Cortex of kidney (tissue), 1 donor: ENCODE measurements at places on chromosomes 2 and 18.

DNA sequence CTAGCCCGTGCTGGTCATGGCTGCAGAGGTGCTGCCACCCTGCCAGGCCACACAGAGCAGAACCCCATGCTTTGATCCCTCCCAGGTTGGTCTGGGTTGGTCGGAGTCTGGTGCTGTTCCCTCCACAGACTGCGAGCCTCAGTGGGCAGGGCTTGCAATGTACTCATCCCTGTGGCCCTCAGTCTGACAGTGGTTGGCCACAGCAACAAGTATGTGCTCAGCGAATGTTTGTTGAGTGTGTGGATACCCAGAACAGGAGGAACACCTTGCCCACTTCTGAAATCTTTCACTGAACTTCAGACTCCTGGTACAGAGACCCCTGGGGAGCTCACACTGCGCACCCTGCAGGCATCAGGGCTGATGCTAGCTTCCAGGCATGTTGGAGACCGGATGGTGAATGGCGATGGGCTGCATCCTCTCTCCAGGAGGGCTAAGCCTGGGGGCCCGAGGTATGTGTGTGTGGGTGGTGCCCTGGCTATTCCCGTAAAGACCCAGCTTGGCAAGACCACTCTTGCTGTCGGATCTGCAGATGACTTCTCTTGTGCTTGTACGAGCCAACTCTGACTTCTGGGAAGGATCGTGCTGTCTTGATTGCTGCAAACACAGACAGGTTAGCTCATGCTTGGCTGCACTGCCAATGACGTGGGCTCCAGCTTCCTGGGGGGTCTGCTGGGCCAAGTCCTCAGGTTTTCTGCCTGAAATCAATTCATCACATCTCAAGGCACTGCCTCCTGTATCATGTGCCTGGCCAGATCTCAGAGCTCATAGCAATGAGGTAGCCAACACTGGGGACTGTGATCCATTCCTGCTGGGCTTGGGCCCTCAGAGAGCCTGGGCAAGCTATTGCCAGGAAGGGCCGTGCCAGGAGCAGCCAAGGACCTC, 43.7 kb downstream of the RHOB start:
- no peak for DNase-seq

GRCh38 chr2:72828840-72829507, 3.1 kb upstream of the EXOC6B start:
- DNase-seq, result no peak

DNA sequence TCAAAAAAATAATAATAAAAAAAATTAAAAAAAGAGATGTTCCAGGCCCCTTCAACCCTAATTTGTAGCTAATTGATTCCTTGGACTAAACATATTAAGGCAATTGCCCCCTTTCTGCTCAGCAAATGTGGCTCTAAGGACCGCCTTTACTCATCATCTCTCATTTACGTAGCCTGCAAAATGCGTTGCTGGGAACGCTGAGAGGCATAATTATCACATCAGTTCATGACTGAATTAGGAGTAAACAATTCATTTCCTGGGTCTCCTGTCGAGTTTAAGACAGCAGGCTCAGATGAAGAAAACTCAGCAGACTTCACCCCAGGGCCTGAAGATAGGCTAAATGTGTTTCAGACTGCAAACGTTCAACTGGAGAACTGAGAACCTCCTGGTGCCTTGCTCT, 413.5 kb downstream of the NBAS start:
- DNase-seq, result no peak

- no peak for DNase-seq
Observed at GRCh38 chr2:194591192-194591591, 1065.8 kb upstream of the SLC39A10 start.

GRCh38 chr2:136245211-136245610, 127.3 kb upstream of the CXCR4 start:
- DNase-seq, result no peak

GRCh38 chr2:226550801-226551200, 248.8 kb downstream of the IRS1 start:
- DNase-seq, result no peak

DNA sequence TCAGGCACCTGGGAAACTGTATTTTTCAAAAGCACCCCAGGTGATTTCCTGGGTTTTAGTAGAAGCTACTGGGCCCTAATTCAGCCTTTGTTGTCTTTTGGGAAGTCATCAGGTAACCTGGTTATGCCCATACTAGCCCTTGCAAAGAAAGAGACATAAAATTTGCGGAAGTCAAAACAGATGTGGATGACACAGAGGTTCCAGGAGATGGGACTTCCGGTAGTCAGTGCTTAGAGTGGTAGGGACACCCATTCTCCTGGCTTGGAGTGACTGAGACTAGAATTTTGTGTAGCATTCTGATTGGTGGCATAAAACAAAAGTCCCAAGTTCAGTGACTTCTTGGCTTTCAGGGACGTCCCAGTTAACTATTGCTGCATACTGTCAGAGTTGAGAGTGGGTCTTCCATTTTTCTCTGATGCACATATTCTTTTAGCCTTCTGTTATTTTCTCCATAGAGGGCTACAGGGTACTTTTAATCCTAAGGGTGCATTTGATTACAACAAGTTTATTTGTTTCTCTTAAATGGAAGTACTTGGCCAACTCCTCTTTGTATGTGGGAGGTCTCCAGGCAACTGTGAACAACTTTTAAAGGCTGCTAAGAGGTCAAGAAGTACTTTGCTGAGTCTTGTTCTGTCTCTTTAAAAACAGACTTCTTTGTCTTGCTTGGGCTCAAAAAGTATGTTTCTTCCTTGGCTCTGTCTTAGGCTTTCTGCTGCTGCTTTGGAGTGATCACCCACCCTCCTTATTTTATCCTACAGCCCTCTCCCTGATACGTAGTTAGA, 8.8 kb downstream of the NAB1 start:
- DNase-seq, result no peak

DNA sequence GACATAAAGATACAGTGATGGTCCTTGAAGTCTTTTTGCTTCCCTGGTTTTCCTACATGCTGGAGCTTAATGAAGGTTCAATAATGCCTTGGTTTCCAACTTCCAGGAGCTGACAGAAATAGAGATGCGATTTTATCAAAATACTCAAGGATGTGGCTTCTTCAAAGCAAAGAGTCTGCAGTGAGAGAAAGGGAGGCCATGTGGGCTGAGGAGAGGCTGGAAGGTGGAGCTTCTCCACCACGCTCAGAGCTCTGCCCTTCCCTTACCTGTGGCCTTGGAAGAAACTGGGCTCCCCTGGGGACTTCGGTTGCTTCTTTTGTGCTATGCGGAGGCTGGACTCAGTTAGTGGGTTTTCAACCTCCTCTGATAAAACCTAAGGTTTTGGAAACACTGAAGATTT, 175.0 kb upstream of the APCDD1 start:
- DNase-seq, result no peak

DNA sequence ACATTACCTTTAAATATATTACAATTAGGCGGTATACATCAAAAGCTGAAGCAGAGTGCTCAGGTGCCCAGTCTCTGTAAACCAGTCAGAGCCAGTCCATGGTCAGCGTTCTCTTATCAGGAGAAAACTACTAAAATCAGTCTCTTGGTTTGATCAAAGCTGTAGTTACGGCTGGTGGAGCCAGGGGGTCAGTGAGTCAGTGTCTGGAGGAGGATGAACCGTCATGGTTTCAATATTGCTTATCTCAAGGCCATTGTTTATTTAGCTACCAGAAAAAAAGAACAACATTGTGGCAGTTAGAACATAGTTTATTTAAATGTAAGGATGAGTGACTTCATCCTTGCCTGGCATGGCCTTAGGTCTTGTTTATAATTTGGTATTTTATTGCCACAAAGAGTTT, 71.3 kb upstream of the NYAP2 start:
- DNase-seq, result no peak

DNA sequence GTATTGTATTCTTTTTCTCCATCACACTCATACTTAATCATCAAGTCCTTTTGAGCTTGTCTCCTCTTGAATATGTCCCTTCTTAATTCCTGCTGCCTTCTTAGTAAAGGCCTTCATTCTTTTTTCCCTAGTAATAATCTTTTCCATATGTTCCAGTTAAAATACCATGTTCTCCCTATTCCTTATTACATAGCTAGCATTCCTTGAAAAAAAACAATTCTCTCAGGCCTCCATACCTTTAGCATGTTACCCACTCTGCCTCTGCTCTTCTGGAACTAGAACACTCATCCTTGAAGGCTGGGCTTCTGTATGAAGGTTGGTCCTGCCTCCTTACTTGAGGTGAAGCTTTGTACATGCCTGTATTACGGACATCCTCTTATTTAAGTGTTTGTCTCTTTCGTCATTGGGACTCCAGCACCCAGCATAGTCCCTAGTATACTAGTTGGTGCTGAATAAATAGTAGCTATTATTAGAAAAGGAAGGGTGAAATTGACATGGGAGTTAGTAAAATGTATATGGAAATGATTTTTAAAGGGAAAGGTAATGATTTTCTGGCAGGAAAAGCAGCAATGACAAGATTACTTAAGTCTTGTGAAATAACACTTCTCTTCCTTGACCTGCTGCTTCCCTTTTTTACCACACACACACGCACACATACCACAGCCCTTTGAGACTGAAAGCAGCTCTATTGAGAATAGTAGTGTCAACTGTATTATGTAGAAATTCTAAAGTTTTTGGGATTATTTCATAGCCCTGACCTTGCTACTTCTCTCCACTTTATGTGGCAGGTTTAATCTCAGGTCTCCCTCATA, 45.6 kb downstream of the REL start:
- DNase-seq, result no peak

GRCh38 chr2:57821088-57821487, 225.5 kb upstream of the VRK2 start:
- DNase-seq, result no peak

GRCh38 chr2:46988230-46988629, 72.6 kb upstream of the MCFD2 start:
- DNase-seq, result no peak

DNA sequence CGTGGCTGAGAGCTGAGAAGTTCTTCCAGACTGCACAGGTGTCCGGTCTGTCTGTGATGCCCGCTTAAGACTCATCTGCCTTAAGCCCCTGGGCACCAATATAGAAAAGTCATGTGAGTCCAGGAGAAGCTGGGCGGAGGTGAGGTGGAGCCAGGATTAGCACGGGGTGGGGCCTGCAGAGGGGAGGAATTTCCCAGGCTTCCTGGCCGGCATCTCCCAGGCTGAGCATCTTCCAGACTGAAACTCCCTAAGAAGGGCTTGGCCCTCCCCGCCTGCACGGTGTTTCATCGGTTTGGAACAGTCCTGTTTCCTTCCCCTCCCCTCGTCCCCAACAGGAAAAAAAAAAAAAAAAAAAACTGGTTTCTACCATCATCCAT, 270.3 kb downstream of the ATAD2B start:
- DNase-seq, result no peak

DNA sequence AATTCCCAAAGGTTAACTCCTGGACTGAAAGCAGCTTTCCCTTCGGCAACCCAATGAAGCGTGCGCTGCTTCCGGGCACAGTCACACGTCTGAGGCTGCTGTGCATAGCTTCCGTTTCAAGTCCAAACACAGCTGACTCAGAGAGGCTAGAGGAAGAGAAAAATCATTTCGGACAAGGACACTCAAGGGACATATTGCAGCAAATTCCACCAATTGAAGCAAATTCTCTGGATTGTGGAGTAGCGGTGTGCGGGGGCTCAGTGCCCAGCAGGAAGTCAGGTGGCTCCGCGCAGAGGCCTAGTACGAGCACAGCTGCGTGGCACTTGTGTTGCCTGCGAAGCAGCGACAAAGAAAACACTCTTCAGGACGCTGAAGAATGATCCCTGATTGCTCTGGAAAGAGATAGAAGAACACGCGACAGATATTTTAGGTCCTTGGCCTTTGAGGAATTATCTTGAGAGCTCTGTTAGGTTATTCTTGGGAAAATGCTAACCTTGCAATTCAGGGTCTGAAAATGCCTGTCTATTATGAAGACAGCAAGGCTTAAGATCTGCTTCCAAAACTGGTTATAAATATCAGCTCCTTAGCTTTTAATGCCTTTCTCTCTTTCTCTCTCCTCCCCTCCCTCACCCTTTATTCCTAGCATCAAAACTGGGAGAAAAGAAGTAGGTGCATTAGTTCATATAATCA, 352.6 kb upstream of the DLGAP1 start:
- no peak for DNase-seq

DNA sequence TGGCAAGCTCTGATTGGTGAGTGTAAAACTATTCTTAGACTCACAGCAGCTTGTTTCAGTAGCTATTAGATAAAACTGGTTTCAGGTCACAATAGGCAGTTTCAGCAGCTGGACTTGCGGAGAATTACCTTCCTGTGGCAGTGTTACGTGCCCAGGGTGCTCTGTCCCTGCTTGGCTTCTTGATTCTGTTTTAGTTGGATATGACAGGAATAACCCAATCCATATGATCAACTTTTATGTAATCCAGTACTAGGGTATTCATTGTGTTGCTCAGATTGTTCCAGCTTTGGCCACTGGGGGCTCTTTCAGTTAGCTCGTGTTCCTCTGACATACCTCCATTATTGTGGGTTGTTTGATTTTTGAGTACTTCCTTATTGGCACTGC, 43.1 kb downstream of the INPP4A start:
- DNase-seq, result no peak

DNA sequence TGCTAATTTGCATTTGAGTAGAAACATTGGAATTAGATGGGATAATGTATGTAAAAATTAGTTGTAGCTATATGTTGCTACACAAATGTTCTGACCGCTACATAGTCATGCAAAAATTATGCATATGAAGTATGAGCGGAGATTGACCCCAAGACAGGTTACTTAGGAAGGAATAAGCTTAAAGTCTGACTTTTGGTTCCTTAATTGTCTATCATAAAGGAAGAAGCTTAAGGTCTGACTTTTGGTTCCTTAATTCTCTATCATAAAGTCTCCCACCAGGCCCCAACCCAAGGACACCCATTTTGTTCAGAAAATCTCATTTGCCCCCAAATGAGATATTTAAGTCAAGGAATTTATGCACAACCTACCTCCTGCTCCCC, 106.5 kb downstream of the EVA1A start:
- DNase-seq, result no peak

- DNase-seq, result no peak
Observed at GRCh38 chr2:162070228-162070936, 3.6 kb downstream of the DPP4 start.

DNA sequence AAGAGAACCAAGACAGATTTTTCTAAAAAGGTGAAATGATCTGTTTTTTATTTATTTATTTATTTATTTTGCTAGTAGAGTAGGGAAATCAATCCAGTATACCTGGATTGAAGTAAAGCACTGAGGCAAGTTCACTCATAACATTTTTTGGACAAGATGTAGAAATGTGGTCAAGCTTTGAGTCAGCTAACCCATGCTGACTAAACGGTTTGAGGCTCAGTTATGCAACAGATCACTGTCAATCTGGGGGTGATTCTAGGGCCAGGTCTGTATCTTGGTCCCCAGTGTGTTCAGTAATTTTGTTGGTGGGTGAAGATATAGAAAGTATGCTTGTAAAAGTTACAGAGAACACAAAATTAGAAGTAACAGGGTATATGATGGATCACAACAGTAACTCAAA, 60.2 kb downstream of the RMDN2 start:
- no peak for DNase-seq

DNA sequence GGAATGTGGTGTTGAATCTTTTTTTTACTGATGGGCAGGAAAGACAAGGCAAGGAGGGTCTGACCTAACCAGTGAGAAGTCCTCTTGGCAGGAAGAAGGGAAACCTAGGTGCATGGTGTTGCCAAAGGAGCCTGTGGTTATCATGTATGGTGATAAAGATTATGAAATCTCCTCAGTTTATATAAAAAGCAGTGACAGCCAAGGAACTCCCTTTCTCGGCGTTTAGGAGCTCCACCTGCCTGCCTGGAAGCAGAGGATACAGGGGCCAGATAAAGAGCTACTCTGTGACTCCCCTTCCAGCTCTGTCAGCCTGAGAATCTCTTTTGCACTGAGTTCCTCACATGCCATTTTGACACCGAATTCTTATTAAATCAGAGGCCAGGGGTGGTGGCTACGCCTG, 26.1 kb downstream of the COLEC12 start:
- DNase-seq, result no peak
